ENCODE measurements at places on chromosomes 3 and 15. TPM values are rescaled to one million over a fixed set of nuclear protein-coding genes. Genes with fewer than 3 reads are reported as not detected.

MAP6D1 gene
- 0.51 TPM for total RNA-seq

CCDC54 gene
- not detected for total RNA-seq

DNA sequence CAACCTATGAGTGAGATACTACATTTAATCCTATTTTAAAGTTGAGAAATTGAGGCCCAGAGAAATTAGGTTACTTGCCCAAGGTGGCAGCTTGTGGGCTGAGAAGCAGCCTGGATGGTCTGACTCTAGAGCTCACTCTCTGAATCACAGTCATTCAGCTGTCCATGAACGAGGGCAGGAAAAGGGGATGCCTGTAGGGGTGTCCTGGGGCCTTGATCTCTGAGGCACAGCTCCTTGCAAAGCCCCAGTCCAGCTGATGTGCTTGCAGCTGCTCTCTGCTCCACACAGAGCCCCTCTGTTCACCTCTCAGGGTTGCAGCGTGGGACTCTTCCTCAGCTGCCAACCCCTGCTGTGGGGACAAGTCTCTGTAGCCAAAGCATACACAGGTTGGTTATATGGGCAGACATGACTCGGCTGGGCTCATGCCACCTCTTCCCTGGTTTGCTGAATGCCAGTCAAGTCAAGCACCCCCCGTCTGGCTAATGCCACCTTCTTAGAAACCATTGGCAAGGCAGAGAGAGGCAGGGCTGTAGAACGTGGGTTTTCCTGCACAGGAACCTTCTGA, 56.8 kb downstream of the GASK1A start:
- H3K27me3 ChIP-seq: peaks cover 5% of the 10 kb centered on the region
- H3K27ac ChIP-seq: no peak overlapping the region
- DNase-seq: no peak
- no peaks in the 10 kb centered on the region for H3K36me3 ChIP-seq
- H3K4me3 ChIP-seq: no peak overlapping the region

HCLS1 gene
- 0.51 TPM for total RNA-seq

- H3K4me1 ChIP-seq: peaks cover 2% of the 10 kb centered on the region
- no peak overlapping the region for H3K4me3 ChIP-seq
- no peak overlapping the region for H3K27ac ChIP-seq
- no peak for DNase-seq
- no peaks in the 10 kb centered on the region for H3K36me3 ChIP-seq
These were observed 8.3 kb downstream of the ITPR1 start for GRCh38 chr3:4501437-4501836.

DNA sequence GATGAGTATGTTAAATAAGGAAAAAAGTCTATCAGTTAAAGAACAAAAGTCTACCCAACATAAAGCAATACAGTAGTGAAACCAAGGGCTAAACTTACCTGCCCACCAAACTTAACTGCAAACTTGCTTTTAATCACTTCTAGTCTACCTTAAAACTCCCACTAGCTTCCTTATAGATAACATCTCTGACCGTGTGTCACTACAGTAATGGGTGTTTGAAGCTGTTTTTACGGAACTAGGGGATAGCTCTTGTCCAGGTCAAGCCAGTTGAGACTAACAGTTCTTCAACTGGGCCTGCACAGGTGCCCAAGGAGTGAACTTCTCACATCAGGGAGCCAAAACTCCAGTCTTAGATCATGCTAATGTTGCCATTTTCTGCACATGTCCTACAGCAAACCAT, 132.3 kb downstream of the ZNF385D start:
- H3K36me3 ChIP-seq: no peaks in the 10 kb centered on the region
- H3K27ac ChIP-seq: no peak overlapping the region
- no peak overlapping the region for H3K4me3 ChIP-seq
- no peaks in the 10 kb centered on the region for H3K27me3 ChIP-seq

- no peaks in the 10 kb centered on the region for H3K4me1 ChIP-seq
- H3K27me3 ChIP-seq: no peaks in the 10 kb centered on the region
- H3K4me3 ChIP-seq: no peak overlapping the region
- no peak for DNase-seq
- H3K36me3 ChIP-seq: no peaks in the 10 kb centered on the region
These were observed 975.4 kb downstream of the ZPLD1 start for GRCh38 chr3:103410231-103410630.

- H3K27ac ChIP-seq: no peak overlapping the region
- H3K27me3 ChIP-seq: no peaks in the 10 kb centered on the region
- no peaks in the 10 kb centered on the region for H3K36me3 ChIP-seq
These were observed 8.4 kb downstream of the NBEAL2 start for GRCh38 chr3:46987743-46988401.

- H3K27ac ChIP-seq: no peak overlapping the region
- H3K4me3 ChIP-seq: no peak overlapping the region
- no peak for DNase-seq
These were observed 58.1 kb downstream of the DGKG start for GRCh38 chr3:186303965-186304364.

- no peak overlapping the region for H3K4me3 ChIP-seq
- peaks cover 2% of the 10 kb centered on the region for H3K27me3 ChIP-seq
- no peaks in the 10 kb centered on the region for H3K36me3 ChIP-seq
- DNase-seq: no peak
- H3K27ac ChIP-seq: no peak overlapping the region
- H3K4me1 ChIP-seq: peaks cover 4% of the 10 kb centered on the region
These were observed 84.0 kb upstream of the HERC1 start for GRCh38 chr15:63917588-63918316.

EPHB3 gene
- total RNA-seq: 3.9 TPM

CHRFAM7A gene
- 0.26 TPM for total RNA-seq

ACKR2 gene
- under 0.01 TPM for total RNA-seq

PROS1 gene
- 48.8 TPM for total RNA-seq

GRCh38 chr3:126389112-126389793, 5.5 kb upstream of the CFAP100 start:
- H3K4me1 ChIP-seq: no peaks in the 10 kb centered on the region
- peaks cover 12% of the 10 kb centered on the region for H3K27me3 ChIP-seq

DNA sequence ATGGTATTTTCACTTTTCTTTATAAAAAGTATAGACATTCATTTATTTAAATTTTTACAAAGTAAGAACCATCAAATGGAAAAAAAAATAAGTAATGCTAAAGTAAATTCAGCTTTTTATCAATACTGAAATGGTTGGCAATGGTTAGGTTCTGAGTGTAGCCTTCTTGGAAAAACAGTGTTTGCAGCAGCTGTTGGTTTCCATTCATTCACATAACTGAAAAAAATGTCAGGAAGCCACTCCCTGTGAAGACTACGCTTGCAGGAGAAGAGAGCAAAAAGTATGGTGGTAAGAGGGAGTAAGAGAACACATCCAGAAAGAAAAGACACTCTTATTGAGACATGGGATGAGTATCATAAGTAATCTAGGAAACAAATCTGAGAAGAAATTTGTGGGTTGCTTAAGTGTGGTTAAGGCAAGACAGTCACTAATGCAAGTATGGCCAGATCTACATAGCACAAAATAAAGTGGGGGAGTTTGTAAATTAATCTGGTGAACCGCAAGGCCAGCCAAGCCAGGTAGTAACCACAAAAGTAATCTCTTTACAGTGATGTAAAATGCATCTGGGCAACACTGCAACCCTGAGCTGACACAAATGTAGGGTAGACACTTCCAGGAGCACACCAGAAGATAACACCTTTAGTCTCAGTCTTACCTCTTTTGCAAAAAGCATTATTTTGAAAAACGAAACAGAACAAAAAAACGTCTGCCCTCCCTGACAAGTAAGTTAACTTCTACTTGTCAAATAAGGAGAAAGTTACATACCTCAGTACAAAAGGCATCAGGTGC, 133.7 kb downstream of the IGSF11 start:
- H3K27ac ChIP-seq: no peak overlapping the region
- H3K4me3 ChIP-seq: no peak overlapping the region
- H3K36me3 ChIP-seq: no peaks in the 10 kb centered on the region
- no peaks in the 10 kb centered on the region for H3K27me3 ChIP-seq
- H3K4me1 ChIP-seq: no peaks in the 10 kb centered on the region

DNA sequence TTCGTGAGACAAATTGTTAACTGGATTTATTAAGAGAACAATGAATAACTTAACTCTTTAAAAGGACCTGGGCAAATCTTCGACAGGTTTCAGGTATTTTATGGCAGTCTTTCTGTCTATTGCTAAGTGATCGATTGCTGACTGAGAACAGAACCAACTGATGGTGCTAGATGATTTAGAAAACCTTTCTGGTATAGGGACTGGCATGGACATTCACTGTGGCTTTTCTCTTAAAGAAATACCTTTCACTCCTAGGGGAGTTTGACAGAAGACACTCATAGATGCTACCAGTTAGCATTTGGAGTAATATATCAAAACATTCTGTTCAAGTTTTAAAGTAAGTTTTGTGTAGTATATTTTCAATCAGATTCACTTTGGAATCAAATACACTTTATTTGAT, 654 bp downstream of the PPARG start:
- H3K4me1 ChIP-seq: peaks cover 3% of the 10 kb centered on the region
- H3K36me3 ChIP-seq: no peaks in the 10 kb centered on the region
- peak overlapping the region; percentile 72 for H3K4me3 ChIP-seq
- H3K27ac ChIP-seq: no peak overlapping the region

DNA sequence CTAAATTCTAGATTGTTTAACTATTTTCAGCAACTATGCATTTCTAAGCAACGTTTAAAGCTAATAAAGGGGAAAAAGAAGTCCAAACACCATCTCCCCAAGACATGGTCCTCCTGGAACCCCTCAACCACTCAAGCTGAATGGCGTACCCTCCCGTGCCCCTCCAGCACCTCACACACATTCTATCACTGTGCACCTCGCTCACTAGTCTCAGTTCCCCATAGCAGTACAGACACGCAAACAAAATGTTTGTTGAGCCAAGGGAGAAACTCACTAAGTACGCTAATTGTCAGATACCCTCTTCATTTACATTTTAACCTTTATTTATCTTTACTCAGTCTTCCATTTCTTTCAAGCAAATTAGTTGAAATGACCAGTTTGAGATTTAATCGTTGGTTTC, 48.8 kb downstream of the ACAP2 start:
- no peaks in the 10 kb centered on the region for H3K27me3 ChIP-seq
- H3K4me1 ChIP-seq: no peaks in the 10 kb centered on the region
- no peak overlapping the region for H3K4me3 ChIP-seq
- no peak for DNase-seq

DNA sequence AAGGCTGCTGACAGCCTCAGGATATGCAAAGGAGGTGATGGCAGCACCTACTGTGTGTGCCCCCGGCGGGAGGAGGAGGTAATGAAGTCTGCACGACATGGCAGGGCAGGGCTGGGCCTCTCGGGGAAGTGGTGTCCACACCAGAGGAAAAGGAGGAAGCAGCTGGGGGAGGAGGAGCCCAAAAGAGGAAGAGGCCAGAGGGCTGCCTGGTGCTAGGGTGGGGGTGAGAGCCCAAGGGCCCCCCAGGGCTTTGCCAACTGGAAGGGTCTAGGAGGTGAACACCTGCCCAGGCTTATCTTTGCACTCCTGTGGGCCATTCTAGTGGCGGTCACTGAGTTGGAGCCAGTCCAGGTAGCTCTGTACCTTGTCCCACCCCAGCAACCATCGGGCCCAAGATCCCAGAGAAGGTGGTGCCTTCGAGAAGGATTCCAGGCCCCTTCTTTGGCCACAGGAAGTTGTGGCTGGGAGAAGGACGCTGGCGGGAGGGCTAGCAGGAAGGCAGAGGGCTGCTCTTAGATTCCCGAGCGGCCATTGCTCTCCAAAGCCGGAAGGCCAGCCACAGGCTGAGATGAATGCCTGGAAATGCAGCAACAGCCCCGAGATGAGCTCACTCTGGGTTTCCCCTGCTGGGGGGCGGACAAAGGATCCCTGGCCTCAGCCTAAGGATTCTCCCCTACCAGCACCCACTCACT, 7.0 kb downstream of the GNAI2 start:
- peaks cover 14% of the 10 kb centered on the region for H3K36me3 ChIP-seq
- H3K4me1 ChIP-seq: peaks cover 51% of the 10 kb centered on the region
- H3K27me3 ChIP-seq: no peaks in the 10 kb centered on the region
- DNase-seq: no peak
- peak overlapping the region; percentile 52 for H3K27ac ChIP-seq
- H3K4me3 ChIP-seq: no peak overlapping the region

- H3K27me3 ChIP-seq: no peaks in the 10 kb centered on the region
- no peaks in the 10 kb centered on the region for H3K36me3 ChIP-seq
- no peak overlapping the region for H3K4me3 ChIP-seq
- no peak for DNase-seq
- peaks cover 6% of the 10 kb centered on the region for H3K4me1 ChIP-seq
These were observed 45.3 kb upstream of the RYK start for GRCh38 chr3:134295930-134296329.

All from fibroblast of lung (primary cell).